Amygdala (tissue), 56 donors: ENCODE measurements at places on chromosomes 7 and 10.
A peak's percentile ranks its signal among the peaks of the same experiment; 100 is the strongest.

DNA sequence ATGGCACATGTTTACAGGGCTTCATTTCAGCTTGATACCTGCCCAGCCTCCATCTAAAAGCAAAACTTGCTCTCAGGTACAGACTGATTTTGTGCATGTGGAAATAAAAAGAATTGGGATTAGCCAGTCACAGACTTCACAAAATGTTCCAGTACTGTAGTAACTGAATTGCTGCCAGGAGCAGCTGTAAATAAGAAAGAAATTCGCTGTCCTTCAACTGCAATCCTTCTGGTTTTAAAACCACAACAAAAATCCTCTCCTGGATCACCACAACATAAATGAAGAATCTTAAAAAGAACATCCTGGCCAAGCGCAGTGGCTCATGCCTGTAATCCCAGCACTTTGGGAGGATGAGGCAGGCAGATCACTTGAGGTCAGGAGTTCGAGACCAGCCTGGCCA lies 3.9 kb upstream of the MIOS start:
- DNase-seq: no peak

DNA sequence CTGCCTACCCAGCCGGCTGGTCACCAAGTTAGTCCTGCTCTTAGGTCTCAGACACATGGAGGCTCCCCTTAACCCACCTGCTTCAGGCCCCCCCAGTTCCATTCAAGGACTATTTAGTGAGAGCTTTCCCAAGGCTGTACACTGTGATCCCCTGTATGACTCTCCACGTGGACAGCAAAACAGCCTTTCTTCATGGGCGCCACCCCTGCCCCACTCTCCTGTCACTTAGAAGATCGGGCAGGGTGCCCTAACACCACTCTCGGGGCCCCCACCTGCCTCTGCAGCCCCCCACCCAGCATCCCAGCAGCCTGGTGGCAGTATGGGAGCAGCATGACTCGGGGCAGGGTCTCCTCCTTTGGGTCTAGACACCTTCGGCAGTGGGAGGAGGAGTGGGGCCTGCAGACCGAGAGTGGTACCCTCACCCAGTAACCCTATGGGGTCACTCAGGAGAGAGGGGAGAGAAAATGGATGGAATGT lies 116.6 kb downstream of the PTPN20 start:
- DNase-seq: no peak

DNA sequence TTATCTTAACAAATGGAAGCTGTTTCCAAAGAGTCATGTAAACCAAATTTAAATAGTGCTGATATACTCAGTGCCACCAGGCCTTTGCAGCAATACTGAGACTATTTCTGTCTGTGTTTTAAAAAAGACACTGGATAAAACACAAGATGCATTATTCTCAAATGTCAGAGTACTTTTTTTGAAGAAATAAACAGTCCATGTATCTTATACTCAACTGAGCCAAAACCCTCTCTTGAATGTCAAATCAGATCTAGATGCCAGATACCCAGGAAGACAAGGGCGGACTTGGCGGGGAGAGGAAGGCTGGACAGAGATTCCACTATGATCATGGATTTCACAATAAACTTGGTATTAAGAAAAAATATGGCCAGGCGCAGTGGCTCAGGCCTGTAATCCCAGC lies 127.6 kb downstream of the COBL start:
- DNase-seq: no peak

- no peak for DNase-seq
Measured at GRCh38 chr7:1512781-1513656, 8.8 kb upstream of the INTS1 start.

DNA sequence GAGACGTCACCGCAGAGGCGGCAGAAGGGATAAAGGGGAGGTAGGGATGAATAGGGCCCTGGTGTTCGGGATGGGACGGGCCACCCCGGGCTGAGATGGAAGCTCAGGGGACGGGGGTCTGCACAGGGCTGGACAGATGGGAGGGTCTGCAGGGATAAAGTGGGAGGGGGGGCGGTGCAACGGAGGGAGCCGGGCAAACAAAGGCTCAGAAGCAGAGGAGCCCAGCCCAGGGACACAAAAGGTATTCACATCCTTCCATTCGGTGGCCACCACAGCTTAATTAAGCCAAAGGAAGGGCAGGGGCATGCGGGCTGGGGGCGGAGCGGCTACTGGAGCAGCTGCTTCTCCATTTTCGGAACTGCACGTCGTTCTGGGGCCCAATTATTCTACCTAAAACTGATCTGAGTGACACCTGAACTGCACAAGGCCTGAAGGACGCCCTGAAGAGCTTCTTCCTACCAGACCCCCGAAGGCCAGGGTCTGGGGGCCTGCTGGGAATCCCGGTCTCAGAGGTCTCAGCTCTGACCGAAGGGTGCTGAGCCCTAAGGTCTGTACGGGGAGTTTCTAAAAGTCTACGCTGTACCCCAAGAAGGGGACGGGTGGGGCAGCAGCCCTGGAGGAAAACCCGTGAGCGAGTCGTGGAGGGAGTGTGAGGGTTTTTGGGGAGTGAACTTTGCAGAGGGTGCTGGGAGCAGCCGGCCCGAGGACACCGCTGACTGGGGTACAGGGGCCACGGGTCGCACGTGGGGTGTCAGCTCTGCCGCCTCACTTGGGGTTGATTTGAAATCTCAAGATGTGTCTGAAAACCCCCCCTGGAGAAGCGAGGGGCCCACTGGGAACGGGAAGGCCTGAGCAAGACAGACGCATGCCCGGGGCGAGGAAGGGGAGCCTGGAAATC lies 334.8 kb downstream of the DNAJB6 start:
- DNase-seq: no peak

- DNase-seq: no peak
Measured at GRCh38 chr10:7027237-7027912, 383.5 kb downstream of the SFMBT2 start.

DNA sequence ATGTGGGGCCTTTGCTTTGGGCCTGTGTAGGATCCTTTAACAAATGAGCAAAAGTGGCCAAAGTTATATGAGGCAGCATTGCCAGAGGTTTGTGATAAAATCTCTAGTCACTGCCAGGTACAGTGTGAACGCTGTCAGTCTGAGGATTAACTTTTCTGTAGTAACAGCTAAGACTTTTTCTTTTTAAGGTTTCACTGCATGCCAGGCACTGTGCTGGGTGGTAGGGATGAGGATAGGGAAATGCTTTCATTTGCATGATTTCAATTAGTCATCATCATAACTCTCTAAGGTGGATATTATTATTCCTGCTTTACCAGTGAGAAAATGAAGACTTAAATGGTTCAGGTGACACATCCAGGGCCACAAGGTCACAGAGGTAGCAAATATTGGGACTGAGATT lies 79.7 kb upstream of the BMPER start:
- DNase-seq: no peak

GRCh38 chr10:3783682-3784432 lies 1.2 kb downstream of the KLF6 start:
- DNase-seq: peak; percentile 38

- no peak for DNase-seq
Measured at GRCh38 chr7:12945901-12946300, 258.5 kb downstream of the ARL4A start.

- no peak for DNase-seq
Measured at GRCh38 chr10:103695584-103696005, 159.8 kb downstream of the SH3PXD2A start.

DNA sequence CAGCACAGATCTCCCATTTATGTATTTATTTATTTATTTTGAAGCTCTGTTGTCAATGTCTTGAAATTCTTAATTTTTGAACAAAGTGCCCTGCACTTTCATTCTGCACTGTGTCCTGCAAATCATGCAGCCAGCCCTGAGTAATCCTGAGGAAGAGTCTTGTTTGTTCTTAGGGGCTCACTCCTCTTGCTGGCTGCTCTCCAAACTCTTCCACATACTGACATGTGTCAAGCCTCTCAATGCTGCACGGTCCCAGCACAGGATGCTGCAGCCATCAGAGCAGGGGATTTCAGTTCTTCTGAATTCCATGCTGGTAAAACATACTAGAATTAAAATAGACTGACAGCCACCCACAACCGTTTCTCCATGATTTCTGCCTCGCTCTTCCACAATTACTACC lies 207.2 kb downstream of the PARD3 start:
- no peak for DNase-seq

DNA sequence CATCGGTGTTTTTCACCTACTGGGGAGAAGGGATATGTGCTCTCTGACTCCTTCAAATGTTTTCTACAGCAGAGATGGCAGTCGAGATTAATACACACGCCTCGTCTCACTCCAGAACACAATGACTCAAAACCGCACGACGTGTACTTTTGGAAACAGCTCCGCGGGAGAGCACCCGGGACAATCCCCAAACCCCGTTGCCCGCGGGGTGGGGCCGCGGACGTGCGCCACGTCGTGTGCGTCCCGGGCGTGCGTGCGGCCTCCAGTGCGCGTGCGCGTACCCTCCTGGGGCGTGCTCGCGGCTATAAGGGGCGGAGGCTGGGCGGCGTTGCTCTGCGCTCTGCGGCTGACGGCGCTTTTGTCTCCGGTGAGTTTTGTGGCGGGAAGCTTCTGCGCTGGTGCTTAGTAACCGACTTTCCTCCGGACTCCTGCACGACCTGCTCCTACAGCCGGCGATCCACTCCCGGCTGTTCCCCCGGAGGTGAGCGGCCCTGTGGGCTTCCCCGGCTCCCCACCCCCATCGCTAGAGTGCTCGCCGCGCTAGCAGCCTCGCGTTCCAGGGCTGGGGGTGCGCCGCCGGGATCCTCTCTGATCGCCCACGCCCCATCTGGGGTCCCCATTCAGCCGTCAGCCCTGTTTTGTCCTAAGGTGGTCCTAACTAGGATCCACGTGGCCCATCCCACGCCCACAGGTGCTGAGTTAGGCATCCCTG lies at the start of gene HILPDA:
Gene HILPDA, plus strand, starts transcription at position 336 of the 712 bp plus-strand sequence. CDS start 1,391 bp downstream, outside the sequence.
- DNase-seq: peak; percentile 74

DNA sequence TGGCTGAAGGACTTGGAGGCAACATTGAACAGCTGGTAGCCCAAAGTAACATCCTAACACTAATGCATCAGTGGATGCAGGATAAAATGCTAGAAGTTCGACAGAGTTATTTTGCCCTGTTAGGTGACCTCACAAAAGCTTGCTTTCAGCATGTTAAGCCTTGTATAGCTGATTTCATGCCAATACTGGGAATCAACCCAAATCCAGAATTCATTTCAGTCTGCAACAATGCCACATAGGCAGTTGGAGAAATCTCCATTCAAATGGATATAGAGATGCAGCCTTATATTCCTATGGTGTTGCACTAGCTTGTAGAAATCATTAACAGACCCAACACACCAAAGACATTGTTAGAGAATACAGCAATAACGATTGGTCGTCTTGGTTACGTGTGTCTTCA lies 62.9 kb downstream of the CCSER2 start:
- DNase-seq: no peak

DNA sequence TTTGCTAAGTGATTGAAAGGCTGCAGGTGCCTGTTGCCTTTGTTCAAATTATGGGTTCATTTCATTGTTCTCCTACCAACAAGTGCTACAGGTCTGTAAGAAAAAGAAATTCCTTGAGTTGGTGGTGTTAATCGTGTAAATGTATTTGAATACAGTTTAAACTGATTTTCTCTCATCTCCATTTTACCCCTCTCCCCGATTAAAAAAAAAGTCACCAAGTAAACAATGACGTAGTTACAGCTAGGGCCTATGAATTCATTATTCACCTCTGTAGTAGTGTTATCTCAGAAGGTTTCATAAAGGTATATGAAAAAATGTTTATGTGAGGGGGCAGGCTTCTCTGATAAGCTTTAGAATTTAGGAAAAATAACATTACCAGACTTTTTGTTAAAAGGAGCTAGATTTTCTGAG lies 1.1 kb downstream of the REEP3 start:
- no peak for DNase-seq

- no peak for DNase-seq
Measured at GRCh38 chr10:28180654-28181053, 122.2 kb downstream of the MPP7 start.

DNA sequence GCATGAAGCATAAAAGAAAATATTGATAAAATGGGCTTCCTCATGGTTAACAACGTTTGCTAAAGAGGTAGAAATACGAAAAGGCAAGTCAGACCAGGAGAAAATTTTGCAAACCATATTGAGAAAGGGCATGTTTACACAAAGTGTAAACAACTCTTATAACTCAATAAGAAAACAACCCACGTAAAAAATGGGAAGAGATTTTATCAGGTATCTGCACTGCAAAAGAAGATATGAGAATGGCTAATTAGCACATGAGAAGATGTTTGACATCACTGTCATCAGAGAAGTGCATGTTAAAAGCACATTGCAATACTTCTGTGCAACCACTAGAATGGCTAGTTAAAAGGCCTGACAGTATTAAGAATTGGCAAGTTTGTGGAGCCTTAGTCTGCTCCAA lies 99.5 kb downstream of the VPS50 start:
- DNase-seq: no peak

- no peak for DNase-seq
Measured at GRCh38 chr7:29331163-29331562, 136.6 kb downstream of the CHN2 start.

DNA sequence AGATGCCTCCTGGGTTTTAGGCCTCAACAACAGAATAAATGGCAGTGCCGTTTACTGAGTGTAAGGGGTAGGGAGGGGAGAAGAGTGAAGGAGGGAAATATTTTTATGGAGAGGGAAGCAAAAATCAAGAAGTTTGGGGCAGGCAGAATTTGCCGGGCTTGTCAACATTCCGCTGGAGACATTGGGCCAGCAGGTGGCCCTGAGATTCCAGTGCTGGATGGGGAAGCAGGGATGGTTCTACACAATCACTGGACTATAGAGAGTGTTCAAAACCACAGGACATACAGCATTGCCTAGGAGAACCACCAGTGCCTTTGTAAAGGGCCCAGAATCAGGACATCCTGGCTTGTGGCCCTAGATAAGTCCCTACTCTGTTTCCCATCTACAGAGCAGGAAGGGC lies 598.6 kb upstream of the MGMT start:
- no peak for DNase-seq

GRCh38 chr10:123890756-123891143 lies 857 bp downstream of the CPXM2 start:
- DNase-seq: no peak

GRCh38 chr7:111787099-111787498 lies 224.8 kb upstream of the IMMP2L start:
- DNase-seq: no peak

GRCh38 chr7:48837266-48837665 lies 87.1 kb upstream of the CDC14C start:
- DNase-seq: no peak

DNA sequence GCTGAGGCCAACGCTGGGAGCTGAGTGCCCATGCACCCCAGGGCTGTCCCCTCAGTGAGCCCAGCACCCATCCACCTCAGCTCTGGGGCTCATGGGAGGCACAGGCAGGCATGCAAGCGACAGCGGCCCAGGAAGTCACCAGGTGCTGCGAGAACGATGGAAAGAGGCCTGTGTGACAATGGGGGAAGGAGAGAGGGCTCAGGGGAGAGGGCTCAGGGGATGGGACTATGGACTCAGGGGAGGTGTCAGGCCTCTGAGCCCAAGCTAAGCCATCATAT lies 292.5 kb downstream of the WDR37 start:
- DNase-seq: no peak

DNA sequence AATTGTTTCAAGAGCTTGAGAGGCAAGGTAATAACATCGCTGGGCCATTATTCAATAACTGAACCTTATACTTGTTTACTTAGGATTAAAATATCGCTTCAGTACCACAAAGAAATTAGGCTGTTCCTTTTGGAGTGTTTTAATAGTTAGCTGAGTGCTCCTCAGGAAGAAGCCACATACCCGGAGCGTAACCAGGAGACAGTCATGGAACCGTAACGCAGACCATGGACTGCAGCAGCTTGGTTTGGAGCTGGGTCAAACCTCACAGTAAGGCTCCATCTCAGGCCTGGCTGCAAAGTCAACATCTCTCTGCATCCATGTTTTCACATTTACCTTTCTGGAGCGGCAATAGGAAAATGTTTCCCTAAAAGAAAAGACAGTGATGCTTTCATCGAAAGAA lies 599.0 kb downstream of the TNS3 start:
- no peak for DNase-seq
